ENCODE measurements at places on chromosomes 5 and 9. TPM values are rescaled to one million over a fixed set of nuclear protein-coding genes. Genes with fewer than 3 reads are reported as not detected.

SHISAL2B gene
- not detected for total RNA-seq

LCN9 gene
- not detected for total RNA-seq

CDKN2B-AS1 gene
- 0.23 TPM for total RNA-seq

ANKRD18B gene
- 1.8 TPM for total RNA-seq

MAST4 gene
- 36.8 TPM for total RNA-seq

C1QTNF2 gene
- total RNA-seq = not detected

GFI1B gene
- not detected for total RNA-seq

LIX1 gene
- not detected for total RNA-seq

AHRR gene
- total RNA-seq = 0.94 TPM

ABO gene
- total RNA-seq = not detected

Data from hair follicular keratinocyte (primary cell).